ENCODE measurements at places on chromosomes 16 and 17.

DNA sequence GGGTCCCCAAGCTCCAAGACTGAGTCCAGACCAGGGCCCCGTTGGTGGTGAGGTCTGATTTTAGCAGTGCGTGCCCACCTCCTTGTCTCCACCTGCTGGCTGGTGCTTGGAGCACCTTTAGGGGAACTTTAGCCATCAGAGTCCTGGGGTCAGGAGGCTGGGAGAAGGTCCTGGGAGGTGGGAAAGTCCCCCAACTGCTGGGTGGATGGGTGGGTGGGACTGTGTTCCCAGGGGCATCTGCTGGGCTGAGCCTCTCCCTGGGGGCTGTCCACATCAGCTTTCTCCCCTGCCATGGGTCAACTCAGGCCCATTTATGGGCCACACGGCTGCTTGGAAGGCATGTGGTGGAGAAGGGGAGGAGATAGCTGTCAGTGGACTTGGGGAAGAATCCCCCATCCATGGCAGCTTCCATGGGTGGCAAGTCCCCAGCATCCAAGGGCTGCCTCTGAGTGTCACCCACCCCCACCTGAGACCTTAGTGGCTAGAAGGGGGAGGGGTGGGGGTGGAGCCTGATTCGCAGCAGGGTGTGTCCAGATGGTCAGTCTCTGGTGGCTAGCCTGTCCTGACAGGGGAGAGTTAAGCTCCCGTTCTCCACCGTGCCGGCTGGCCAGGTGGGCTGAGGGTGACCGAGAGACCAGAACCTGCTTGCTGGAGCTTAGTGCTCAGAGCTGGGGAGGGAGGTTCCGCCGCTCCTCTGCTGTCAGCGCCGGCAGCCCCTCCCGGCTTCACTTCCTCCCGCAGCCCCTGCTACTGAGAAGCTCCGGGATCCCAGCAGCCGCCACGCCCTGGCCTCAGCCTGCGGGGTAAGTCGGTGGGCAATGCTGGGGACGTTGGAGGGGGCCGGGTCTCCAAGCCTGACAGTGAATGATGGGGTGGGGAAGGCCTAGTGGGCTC, at the start of gene TRPV2:
Gene TRPV2 (plus strand): TSS at position 541 of the 894 bp plus-strand sequence. CDS start 2,098 bp downstream, outside the sequence.
- peak; percentile 39 for DNase-seq

- DNase-seq = no peak
These were observed 32.2 kb downstream of the ELAC2 start for GRCh38 chr17:12985431-12986293.

- peak; percentile 69 for DNase-seq
These were observed 5.7 kb downstream of the GRN start for GRCh38 chr17:44350733-44351226.

GRCh38 chr17:71361656-71362450, 759.0 kb upstream of the SOX9 start:
- DNase-seq = no peak

DNA sequence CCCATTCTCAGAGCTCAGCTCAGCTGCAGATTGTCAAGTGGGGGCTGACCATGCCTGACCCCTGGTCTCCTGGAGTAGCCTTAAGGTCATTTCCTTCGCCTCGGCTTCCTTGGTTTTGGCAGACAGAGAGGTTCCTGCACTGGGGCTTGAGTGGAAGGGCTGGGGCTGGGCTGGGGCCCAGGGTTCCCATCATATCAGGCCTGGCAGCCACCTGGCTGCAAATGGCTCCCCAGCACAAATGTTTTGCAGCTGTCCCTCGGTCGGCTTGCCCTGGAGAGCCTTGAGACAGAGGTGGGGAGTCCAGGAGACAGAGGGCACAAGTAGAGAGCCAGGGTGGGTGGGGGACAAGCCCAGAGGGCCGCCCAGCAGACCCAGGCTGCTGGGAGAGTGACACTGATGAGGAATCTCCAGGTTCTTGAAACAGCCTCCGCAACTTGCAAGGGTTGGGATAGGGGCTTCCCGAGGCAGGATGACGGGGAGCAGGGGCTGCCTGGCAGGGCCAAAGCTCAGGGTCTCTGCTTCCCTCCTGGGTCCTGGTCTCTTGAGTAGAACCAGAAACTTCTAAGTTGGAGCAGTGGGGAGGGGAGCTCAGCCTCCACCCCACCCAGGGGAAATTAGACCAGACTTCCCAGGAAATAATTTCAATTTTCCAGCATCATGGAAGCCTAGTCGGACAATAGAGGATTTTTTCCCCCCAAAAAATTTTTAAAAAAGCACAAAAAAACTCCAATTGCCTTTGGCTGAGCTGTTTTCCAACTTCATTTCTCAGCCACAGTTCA, 19.3 kb downstream of the IGFBP4 start:
- DNase-seq = no peak

- no peak for DNase-seq
These were observed 7.8 kb downstream of the SHCBP1 start for GRCh38 chr16:46613352-46613751.

- no peak for DNase-seq
These were observed 97.0 kb upstream of the FA2H start for GRCh38 chr16:74871608-74872007.

- no peak for DNase-seq
These were observed 26.6 kb downstream of the JPH3 start for GRCh38 chr16:87628940-87629339.

DNA sequence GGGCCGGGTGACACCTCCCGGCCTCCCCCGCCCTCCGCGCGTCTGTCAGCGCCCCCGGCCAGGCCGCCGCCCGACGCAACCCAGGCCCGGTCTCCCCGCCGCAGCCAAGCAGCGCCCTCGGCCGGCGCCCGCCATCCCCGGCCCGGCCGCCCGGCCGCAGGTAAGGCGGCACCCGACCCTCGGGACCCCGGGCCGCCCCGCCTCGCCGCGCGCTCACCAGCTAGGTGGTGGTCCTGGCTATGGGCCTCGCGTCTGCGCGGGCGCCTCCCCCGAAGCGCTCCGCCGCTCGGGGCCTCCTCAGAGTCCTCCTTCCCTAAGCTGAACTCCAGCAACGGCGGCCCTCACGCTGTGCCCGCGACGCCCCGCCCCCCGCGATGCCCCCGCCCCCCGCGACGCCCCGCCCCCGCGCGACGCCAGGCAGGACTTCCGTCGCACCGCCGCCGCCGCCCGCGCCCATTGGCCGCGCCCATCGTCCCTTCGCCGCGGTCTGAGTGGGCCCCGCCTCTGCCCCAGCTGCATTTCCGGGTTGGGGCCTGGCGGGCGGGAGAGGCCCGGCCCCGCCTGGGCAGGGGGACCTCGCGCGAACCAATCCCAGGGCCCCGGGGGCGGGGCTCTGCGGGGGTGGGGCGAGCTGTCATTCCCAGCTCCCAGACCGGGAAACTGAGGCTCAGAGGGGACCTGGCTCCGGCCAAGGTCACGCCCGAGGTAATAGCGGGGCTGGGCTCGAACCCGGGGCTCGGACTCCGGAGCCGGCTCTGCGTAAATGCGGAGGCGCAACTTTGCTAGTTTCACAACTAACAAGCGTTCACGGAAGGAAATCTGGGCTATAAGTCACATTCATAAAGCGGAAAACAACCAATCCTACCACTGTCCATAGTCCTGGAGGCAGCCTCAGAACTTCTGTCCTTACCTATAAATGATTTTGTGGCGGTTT, 9.0 kb upstream of the KCTD5 start:
- peak; percentile 93 for DNase-seq

DNA sequence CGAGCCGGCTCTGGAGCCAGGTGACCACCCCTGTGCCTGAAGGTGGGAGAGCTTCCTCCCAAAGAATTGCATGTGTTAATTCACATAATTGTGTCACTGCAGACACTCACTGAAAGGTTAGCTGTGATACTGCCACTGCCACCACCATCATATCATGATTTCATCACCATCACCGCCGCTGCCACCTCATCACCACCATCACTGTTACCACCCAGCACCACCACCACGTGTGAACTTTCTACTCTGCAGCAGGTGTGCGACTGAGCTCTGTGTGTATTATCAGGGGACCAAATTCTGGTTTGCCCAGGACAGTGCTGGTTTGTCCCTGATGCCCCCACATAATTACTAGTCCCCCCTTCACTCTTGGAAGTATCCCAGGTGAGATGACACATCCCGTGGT, 15.2 kb downstream of the BCAR1 start:
- no peak for DNase-seq

- peak; percentile 64 for DNase-seq
These were observed 30.3 kb downstream of the PIK3R5 start for GRCh38 chr17:8935191-8935590.

Measured in activated CD4-positive, alpha-beta T cell treated with anti-CD3 and anti-CD28 coated beads, Interleukin-2, amount 50 U/mL, for 4 hours (primary cell).